ENCODE measurements at places on chromosomes 3 and 15.

- no peak for DNase-seq
Measured at GRCh38 chr3:42711491-42712343, 9.1 kb upstream of the HHATL start.

- no peak for DNase-seq
Measured at GRCh38 chr3:143167969-143168854, 48.6 kb downstream of the CHST2 start.

DNA sequence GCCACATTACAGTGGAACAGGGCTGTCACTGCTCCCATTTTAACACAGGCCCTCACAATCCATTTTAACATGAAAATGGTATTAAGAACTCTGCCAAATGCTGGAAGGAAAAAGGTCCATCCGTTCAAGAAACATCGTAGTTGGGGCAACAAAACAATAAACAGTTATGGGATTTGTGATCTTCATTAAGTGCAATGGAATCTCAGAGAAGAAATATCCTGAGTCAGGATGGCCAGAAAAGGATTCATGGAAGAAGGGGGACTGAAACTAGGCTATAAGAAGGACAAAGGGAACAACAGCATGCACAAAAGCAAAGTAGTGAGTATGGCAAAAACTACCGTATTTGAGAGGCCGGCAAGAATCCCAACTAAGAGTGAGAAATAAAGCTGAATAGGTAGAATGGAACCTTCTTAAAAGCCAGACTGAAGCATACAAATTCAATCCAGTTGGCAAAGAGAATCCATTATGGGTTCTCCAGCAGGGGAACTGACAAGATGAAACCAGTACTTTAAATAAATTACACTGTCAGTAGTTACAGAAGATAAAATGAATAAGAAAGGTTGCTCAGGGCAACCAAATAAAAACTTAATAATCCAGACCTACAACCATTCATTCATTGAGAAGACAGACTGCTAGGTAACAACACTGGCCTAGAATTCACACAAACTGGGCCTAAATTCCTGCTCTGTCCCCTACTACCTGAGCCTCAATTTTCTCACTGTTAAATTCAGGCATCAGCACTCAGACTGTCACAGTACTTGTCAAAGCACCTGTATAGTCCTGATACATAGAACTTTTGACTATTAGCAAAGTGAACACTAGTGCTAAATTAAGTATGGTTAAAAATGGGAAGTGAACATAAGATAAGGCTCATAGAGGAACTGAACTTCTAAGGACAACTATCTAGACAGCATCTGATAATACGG is 6.3 kb downstream of the TBL1XR1 start:
- DNase-seq: no peak

GRCh38 chr3:140603766-140604165 is 74.1 kb upstream of the TRIM42 start:
- no peak for DNase-seq

DNA sequence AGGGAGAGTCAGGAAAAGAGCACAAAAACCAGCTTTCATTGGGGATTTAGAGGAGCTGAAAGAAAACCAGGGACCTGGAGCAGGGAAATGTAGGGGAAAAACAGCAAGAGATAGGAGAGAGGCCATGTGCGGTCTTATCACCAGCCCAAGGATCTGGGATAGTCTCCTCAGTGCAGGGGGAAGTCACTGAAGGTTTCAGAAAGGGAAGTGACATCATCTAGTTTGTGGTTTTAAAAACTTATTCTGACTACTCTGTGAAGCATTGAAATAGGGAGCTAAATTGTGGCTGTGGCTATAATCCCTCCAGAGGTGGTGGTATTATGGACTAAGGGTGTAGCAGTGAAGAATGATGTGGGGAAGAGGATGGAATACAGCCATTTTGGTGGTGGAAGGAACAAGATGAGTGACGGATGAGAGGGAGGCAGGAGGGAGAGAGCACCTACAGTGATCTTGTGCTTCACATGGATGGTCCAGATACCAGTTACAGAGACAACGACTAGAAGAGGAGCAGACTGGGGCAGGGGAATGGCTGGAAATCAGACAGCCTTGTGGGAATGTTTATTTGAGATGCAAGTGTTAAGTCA is 72.7 kb downstream of the HMG20A start:
- no peak for DNase-seq

DNA sequence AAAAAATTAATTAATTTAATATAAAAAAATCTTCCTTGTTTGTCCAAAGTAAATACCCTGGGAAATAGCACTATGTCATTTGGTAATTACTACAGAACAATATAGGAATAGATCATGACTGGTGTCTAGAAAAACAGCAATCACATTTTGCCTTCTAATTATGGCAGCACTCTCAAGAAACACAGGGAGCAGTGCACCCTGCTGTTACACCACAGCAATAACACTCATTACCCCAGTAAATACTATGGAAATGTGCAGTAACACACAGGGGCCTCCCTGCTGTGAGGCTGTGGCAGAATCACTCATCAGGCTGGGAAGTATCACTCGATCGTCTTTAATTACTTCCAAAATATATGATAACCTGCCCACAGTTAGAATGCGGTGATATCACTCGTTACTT is 646.0 kb downstream of the TUSC7 start:
- DNase-seq: no peak

GRCh38 chr15:70270752-70271111 is 173.0 kb upstream of the TLE3 start:
- DNase-seq: no peak

DNA sequence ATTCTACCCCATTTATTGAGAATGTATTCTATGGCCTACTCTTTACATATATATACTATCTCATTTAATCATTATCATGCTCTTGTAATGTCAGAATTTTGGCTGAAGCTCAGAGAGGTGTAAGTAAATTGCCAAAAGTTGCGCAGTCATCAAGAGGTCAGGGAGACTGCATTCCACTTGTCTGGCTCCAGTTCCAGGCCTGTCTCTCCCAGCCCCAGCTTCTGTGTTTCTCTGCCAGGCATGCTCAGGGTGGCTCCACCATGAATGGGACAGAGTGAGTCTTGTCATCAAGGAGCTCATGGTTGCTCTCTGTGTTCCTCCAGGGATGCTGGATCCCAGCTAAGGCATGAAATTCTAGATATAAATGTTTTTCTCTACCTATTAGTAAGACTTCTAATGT is 635.1 kb upstream of the MDFIC2 start:
- DNase-seq: no peak

GRCh38 chr3:187836823-187837770 is 91.8 kb upstream of the BCL6 start:
- no peak for DNase-seq

DNA sequence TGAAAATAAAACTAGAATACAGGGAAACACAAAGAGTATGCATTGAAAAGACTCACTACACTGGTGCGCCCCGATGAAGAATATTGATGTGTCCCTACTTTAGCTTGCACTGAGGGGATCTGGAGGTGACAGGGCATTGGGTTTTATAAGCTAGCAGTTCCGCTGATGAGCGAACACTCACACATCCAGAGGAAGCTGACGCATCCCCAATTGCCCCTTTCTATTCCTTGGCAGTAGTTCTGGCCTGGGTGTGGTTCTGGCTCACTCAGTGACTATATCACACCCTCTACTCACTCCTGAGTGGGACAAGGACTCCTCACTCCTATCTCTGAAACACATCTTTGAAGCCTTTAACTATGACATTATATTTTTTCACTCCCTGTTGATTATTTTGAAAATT is 71.0 kb downstream of the B3GNT5 start:
- no peak for DNase-seq

- no peak for DNase-seq
Measured at GRCh38 chr3:195246581-195246995, 24.4 kb downstream of the XXYLT1 start.

- DNase-seq: no peak
Measured at GRCh38 chr3:165855581-165855980, 18.4 kb upstream of the BCHE start.

DNA sequence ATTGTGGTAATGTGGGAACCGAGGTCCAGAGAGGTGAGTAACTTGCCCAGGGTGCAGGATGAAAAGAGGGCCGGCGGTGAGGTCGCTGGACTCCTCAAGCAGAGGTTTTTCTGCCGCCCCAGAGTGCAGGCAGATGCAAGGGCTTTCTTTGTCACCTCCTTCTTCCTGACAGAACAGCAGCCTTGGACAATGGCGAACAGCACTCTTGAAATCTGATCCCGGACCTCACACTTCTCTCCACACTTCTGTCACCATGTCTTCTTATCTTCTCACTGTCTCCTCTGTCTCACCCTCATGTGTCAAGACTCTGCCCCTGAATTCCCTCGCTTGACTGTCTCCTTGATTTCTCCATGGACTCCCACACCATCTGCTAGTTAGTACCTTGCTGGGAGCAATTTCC is 15.4 kb upstream of the VPS8 start:
- DNase-seq: no peak

GRCh38 chr15:66114863-66115425 is 138.6 kb downstream of the MEGF11 start:
- no peak for DNase-seq

DNA sequence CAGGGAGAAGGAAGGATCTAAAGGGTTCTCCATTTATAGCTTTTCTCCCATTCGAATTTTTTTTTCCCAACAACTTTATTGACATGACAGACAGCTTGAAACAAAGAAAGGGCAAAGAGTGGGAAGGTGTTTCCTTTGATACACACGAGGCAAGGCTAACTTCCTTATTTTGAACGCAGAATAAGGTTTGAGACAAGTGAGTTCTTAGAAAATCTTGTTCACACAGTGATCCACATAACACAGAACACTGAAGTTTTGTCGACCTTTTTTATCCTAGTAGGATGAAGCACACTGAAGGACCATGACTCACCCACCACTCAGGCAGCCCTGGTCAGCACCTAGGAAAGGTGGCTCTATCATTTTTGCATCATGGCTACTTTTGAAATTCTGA is 425.8 kb upstream of the MDFIC2 start:
- DNase-seq: no peak

DNA sequence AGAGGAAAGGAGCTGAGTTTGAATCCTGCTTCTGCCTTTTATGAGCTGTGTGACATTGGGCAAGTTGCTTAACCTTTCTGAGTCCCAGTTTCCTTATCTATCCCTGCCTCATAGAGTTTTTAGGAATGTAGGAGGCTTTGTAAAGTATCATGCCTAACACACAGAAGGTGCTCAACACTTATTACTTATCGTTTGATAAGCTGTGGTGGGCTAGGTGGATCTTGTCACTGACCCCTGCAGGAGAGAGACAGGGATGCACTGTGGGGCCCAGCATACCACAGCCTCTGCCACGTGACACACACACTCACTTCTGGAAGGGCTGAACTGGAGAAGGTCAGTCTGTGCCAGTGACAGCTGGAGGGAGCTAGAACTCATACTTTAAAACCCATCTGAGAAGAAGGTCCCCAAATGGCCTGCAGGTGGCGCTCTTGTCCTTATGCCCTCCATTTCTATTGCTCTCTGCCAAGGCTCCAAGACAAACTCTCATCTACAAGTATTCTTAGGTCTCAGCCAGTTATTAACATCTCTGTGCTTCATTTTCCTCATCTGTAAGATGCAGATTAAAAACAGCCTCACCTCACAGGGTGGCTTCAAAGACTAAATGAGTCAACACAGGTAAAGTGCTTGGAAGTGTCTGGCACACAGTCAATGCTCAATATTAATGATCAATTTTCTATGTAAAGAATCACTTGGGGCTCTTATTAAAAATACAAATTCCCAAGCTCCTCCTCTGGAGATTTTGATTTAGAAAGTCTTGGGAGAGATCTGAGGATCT is 57.5 kb upstream of the HACD2 start:
- DNase-seq: peak; percentile 11

DNA sequence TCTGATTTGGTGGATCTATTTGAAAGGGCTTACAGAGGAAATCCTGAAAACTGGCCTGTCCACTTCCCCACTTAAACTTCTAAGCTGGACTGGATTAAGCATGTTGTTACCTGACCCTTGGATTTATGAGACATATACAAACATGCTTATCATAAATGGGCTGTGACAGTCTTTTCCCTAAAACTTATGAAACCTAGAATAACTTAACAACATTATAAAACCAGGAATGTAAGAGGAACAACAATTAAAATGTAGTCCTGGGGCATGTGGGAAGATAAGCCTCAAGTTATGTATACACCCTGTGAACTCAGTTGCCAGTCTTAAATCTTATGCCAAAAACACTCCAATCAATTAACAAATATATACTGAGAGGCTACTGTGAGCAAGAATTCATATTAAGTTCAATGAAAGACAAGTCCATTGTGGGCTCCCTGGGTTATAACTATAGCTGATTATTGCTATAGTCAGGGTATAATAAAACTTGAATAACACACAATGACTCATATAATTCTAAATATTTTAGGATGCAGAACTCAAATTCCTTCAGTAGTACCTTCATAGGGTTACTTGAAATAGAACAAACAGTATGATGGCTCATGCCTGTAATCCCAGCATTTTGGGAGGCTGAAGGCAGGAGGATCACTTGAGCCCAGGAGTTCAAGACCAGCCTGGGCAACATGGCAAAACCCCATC is 87.2 kb upstream of the PPIB start:
- DNase-seq: no peak

DNA sequence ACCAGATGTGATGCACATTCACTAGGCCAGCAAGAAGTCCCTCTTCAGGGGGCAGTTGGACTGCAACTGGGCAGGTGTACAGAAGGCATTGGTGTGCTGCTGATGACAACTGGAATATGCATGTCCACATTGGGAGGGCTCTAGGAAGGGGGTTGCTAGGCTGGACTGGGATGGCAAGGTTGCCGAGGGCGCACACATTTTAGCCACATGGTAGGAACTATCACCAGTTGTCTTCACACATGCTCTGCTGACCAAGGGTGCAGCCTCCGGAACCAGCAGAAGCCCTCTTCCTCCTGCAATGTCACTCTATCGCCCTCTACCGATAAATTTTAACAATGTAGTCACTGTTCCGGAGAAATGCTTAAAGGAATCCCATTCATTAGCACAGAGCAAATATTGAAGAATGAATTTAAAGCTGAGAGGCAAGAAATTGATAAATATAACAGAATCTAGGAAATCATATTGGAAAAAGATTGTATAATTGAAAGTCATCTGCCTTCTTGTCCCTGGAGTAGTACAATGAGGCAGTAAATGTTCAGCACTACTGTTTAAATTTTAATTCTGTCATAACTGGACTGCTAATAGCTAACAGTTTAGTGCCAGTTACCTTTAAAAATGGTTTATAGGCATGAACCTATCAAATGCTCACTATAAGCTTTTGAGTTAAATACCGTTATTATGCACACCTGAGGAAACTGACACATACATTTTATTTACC is 22.6 kb upstream of the LYSMD4 start:
- peak; percentile 16 for DNase-seq

DNA sequence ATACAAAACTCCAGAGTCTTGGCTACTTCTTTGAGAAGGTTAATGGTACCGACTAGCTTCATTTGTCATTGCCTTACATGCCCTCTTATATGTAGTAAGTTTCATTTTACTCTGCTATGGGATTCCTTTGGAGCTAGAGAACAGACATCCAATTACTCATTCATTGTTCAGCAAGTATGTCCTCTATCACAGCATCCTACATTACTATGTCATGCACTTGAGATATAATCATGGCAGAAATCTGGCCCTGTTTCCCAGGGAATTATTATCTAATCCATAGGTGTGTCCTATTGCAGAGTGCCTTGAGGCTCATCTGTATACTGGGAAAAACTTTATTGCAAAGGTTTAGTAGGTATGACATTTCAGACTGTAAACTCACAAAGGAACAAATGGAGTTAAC is 333.1 kb upstream of the NECTIN3 start:
- no peak for DNase-seq
